ENCODE measurements at places on chromosomes 6 and 20. TPM values are rescaled to one million over a fixed set of nuclear protein-coding genes. Genes with fewer than 3 reads are reported as not detected.

The NDUFAF4 gene
- total RNA-seq, result 57.9 TPM

DNA sequence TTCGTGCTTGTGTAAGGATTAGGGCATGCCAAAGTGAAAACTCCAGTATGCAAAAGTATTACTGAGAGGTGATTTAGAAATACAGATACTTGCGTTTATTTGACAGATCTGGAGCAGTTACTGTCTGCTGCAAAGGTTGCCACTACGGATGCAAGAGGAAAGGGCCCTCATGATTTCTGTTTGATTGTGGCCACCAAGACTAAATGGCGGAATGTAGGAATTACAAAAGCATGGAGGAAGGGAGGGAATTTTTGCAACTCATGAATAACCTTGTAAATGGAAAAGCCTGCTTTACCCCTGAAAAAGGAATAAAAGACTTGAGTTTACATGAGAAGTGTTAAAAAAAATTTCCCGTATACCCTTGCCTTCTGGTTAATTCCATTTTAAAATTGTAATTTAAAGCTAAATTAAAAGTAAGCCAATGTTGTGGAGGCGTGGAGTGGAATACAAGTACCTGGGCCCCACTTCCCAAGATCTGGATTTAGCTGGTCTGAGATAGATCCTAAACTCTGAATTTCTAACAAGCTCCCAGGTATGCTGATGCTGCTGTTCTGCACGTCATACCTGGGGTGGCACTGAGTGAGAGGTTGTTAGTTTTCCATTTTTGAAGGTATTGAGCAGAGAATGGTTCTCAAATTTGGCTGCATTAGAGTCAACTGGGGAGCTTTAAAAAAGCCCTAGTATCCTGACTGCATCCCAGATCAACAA lies 56.6 kb upstream of the NKX2-2 start:
- no peaks in the 10 kb centered on the region for H3K36me3 ChIP-seq
- no peaks in the 10 kb centered on the region for H3K4me1 ChIP-seq
- H3K4me3 ChIP-seq, result no peak overlapping the region
- no peak for DNase-seq

The MAPK13 gene
- 1.4 TPM for total RNA-seq

The PGC gene
- not detected for total RNA-seq

DNA sequence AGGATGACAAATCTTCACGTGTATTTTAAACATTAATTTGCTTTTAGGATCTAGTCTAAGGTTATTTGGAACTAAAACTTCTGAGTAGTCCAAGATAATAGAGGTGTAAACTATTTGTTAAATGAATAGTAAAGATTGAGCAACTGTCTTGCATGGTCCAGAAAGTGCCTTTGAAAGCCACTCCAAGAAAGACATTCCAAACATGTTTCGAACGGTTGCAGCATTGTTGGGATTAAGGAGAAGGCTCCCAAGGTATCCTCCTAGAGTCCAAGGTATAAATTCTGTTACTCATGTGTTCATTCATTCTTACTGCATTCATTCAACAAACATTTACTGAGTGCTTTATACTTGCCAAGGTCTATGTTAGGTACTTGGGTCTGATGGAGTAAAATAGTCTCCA lies 28.8 kb upstream of the MYLK2 start:
- H3K4me1 ChIP-seq, result no peaks in the 10 kb centered on the region
- no peaks in the 10 kb centered on the region for H3K36me3 ChIP-seq
- no peak overlapping the region for H3K27ac ChIP-seq
- no peak for DNase-seq
- no peak overlapping the region for H3K4me3 ChIP-seq

- H3K36me3 ChIP-seq, result no peaks in the 10 kb centered on the region
- H3K27me3 ChIP-seq, result no peaks in the 10 kb centered on the region
- H3K27ac ChIP-seq, result peak overlapping the region; percentile 86
Observed at GRCh38 chr6:56814802-56815201, 140.1 kb upstream of the BEND6 start.

DNA sequence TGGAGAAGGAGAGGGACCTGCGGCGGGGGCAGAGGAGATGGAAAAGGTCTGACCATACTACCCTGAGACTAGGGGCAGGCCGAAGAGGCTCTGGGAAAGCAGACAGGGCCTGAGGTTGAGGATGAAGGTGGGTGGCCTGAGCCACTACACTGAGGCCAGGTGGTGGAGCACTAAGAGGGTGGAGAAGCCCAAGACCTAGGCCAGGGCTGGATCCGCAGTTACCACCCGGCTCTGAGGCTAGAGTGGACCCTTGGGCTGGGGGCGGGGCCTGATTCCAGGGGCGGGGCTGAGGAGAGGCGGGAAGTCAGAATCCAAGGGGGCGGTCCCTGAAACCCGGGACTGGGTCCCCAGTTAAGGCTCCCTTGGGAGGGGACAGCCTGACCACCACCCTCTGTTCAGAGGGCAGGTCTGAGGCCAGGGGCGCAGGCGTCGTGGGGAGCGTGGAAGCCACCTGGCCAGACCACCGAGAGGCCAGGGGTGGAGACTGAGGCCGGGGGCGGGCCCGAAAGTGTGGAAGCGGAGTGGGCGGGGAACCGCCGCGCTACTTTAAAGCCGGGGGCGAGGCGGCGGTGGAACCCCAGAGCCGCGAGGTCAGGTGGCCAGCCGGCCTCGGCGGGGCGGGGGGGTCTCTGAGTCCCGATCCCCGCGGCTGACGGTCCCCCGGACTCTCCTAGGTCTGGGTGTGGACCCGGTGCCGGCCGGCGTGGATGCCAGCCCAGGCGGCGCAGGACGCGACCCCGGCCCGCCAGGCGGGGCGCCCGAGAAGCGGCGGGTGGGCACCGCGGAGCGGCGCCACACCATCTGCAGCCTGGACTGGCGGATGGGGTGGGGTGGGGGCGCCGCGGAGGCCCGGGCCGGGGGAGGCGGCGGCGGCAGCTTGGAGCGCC lies 8.3 kb downstream of the CCM2L start:
- peaks cover 16% of the 10 kb centered on the region for H3K4me1 ChIP-seq
- H3K27ac ChIP-seq, result no peak overlapping the region
- H3K36me3 ChIP-seq, result no peaks in the 10 kb centered on the region

- no peaks in the 10 kb centered on the region for H3K4me1 ChIP-seq
- no peaks in the 10 kb centered on the region for H3K27me3 ChIP-seq
- no peaks in the 10 kb centered on the region for H3K36me3 ChIP-seq
- no peak overlapping the region for H3K27ac ChIP-seq
Observed at GRCh38 chr6:22078802-22079545, 217.9 kb downstream of the PRL start.

- no peak overlapping the region for H3K27ac ChIP-seq
- no peak overlapping the region for H3K4me3 ChIP-seq
- DNase-seq, result no peak
- H3K36me3 ChIP-seq, result no peaks in the 10 kb centered on the region
Observed at GRCh38 chr6:106339334-106340029, 13.9 kb upstream of the ATG5 start.

The RBBP8NL gene
- total RNA-seq, result not detected

- peaks cover 13% of the 10 kb centered on the region for H3K36me3 ChIP-seq
- DNase-seq, result no peak
- H3K27me3 ChIP-seq, result no peaks in the 10 kb centered on the region
- no peak overlapping the region for H3K4me3 ChIP-seq
- peaks cover 10% of the 10 kb centered on the region for H3K4me1 ChIP-seq
- H3K27ac ChIP-seq, result peak overlapping the region; percentile 10
Observed at GRCh38 chr6:166949528-166950442, 6.6 kb downstream of the RNASET2 start.
